ENCODE measurements at places on chromosomes 4 and X.

DNA sequence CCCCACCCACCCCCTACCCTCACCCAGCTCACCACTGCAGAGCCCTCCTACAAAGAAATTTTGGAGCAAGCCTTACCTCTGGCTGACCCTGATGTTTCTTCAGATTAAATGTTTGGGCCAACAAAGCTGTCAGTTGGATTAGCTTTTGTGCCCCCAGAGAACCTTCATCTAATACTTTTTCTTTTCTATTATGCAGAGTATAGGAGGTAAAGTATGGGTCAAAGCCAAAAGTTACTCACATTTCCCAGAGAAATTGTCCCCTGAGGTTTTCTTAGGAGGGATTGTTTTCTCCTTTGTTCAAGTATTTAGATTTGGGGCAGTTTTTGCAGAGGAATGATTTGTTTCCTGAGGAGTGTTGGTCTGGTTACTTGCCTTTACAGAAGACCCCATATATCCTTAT, 69.5 kb downstream of the AASDH start:
- DNase-seq = no peak

GRCh38 chr4:109011241-109012026, 248.6 kb upstream of the ETNPPL start:
- DNase-seq = no peak

- DNase-seq = no peak
Observed at GRCh38 chr4:21728304-21728703, 220.3 kb downstream of the KCNIP4 start.

DNA sequence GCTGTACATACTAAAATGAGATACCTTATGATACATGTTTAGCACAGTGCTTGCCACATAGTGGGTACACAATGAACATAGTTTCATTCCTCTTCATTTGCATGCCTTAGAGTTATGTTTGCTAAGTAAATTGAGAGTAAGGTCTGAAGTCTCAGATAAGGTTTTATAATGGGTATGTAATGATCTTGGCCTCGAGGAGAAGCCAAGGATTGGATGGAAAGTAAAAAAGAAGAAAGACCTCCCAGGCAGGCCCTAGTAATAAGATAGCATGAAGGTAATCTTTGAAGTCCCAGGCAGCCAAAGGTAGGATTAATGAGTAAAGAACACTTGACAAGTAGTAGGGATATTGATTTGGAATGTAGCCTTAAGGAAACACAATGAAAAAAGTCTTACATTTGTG, 55.8 kb upstream of the TSPAN7 start:
- DNase-seq = no peak

GRCh38 chr4:157808796-157809383, 363.9 kb downstream of the GASK1B start:
- no peak for DNase-seq

DNA sequence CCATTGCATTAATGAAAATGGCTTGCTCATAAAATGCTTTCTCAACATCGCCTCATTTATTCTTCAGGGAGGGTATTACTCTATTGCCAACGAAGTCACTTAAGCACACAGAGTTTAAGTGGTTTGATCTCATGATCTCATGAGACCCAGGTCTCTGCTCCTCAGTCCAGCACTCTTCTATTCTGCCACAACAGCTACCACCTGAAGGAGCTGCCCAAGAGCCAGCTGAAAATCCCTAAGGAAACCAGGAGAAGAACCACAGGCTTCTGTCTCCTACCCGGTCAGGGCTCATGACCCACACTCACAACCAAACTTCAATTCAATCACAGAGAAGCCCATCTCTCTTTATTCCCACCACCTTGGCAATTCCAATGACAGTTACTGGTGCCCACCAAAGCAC, 85.5 kb upstream of the GPM6B start:
- DNase-seq = no peak
